H9 (cell line): ENCODE measurements at places on chromosomes 6 and 20. TPM values are rescaled to one million over a fixed set of nuclear protein-coding genes. Genes with fewer than 3 reads are reported as not detected.
A peak's percentile ranks its signal among the peaks of the same experiment; 100 is the strongest.

GRCh38 chr6:132490024-132490423 lies 22.9 kb downstream of the STX7 start:
- DNase-seq: no peak

DNA sequence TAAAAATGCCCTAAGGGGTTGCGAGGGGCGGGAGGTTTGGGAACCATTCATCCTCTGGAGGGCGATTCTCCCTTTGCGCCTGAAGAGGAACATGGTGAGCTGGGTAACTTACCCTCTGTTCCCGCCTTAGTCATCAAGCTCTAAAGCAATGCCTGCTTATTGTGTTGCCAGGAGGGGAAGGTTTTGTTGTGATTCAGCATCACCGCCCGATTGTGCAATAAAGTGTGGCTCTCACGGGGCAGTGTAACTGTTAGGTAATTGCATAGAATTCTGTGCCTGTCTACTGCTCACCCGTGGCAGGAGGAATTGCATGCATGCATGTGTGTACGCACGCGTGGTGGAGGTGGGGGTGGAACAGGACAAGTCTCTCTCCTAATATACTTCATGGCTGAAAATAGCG lies 95.5 kb upstream of the AGPAT4 start:
- DNase-seq: no peak

Gene HLA-B
- 68.6 and 70.7 TPM in 2 replicates for total RNA-seq

DNA sequence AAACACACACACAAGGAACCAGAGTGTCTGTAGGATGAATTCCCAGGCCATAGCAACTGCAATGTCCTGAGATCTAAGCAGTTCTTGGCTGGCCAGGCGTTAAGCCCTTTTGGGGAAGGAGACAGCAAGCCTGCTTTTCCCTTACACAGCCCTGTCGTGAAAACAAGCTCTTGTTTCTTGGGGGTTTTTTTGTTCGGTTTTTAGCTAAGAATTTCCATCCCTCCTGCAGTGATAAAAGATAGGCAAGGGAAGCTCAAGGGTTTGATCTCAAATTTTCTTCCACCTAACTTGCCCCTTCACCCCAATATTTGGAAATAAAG lies 1.5 kb downstream of the TNFRSF21 start:
- no peak for DNase-seq

GRCh38 chr6:131251590-131252199 lies 116.4 kb downstream of the AKAP7 start:
- no peak for DNase-seq

DNA sequence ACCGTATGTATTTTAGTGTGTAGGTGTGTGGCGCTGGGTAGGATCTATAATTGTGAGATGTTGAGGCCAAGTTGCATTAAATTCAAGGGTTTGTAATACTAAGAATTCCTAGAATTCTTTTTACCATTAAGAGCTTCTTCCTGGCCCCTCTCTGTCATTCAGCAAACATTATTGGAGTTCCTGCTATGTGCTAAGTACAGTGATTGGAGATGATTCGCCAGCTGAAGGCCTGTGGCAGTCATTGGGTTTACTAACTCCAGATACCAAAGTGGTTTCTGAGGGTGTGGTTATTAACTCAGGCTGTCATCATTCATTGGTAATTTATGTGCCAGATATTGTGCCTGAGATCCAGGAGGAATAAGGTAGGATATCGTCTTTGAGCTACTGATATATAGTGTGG lies 167.1 kb downstream of the LAMA2 start:
- DNase-seq: no peak

DNA sequence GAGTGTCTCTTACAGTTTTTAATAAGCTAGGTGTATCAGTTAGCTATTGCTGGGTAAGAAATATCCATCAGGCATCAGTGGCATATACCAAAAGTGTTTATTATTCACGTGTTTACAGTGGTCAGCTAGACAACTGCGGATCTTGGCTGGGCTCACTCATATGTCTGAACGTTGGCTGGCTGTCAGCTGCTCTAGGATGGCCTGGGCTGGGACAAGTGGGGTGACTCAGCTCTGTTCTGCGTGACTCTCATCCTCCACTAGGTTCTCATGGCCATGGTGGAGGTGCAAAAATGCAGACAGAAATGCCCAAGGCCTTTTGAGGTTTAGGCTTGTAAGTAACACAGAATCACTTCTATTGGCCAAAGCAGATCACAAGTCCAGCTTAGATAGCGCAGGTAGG lies 22.0 kb downstream of the ZNF341 start:
- no peak for DNase-seq

- DNase-seq: no peak
Observed at GRCh38 chr20:52305858-52306257, 114.3 kb upstream of the ZFP64 start.

GRCh38 chr20:43838703-43839060 lies 76.0 kb upstream of the TOX2 start:
- DNase-seq: no peak

- no peak for DNase-seq
Observed at GRCh38 chr20:44730441-44730840, 15.2 kb upstream of the KCNK15 start.

DNA sequence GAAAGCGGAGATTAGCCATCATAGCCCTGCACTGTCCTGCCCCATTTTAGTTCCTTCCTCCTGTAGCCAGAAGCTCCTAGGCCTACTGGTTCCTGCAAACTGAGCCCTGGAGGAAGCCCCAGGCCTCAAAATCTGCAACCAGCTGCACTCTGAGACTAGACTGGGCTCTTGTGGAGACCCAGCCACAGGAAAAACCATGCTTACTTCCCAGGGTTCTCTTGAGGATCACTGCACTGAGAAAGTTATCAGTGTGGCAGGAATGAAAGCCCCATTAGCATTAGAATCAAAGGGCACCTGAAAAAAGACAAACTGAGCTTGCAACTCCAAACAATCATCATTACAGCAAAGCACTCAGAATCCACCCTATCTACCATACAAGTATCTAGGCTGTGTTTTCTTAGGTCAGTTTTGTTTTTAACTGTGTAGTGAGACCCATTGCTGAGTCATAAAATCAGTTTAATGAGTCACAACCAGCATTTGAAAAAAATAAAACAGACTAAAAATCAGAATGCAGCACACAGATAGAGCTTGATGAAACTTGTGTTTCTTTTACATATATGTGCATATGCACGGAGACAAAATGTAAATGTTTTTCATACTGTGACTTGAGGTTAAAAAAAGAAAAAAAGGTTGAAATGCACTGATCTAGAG lies 91.0 kb downstream of the UNC5CL start:
- peak; percentile 36 for DNase-seq

DNA sequence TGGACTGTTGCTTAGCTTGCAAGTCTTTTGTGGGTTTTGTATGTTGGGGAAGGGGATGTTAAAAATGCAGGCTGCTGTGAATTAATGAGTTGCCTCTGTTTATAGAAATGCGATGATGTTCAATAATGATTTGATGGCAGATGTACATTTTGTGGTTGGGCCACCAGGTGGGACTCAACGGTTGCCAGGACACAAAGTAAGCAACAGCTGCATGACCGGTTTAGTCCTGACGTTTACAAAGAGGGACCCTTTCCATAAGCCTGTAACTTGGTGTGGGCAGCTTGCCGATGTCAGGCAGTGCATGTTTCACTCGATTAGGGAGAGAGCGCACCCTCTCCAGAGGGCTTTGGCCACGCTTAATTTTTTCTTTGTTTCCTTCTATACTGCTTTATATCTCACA lies 1.3 kb downstream of the BTBD3 start:
- DNase-seq: no peak

- no peak for DNase-seq
Observed at GRCh38 chr6:138849791-138850190, 53.9 kb downstream of the ECT2L start.

- peak; percentile 34 for DNase-seq
Observed at GRCh38 chr20:33282991-33283555, at the start of gene BPIFB1. BPIFB1 (plus strand) TSS chr20:33283214; CDS start chr20:33286074, 2,860 bp downstream.

DNA sequence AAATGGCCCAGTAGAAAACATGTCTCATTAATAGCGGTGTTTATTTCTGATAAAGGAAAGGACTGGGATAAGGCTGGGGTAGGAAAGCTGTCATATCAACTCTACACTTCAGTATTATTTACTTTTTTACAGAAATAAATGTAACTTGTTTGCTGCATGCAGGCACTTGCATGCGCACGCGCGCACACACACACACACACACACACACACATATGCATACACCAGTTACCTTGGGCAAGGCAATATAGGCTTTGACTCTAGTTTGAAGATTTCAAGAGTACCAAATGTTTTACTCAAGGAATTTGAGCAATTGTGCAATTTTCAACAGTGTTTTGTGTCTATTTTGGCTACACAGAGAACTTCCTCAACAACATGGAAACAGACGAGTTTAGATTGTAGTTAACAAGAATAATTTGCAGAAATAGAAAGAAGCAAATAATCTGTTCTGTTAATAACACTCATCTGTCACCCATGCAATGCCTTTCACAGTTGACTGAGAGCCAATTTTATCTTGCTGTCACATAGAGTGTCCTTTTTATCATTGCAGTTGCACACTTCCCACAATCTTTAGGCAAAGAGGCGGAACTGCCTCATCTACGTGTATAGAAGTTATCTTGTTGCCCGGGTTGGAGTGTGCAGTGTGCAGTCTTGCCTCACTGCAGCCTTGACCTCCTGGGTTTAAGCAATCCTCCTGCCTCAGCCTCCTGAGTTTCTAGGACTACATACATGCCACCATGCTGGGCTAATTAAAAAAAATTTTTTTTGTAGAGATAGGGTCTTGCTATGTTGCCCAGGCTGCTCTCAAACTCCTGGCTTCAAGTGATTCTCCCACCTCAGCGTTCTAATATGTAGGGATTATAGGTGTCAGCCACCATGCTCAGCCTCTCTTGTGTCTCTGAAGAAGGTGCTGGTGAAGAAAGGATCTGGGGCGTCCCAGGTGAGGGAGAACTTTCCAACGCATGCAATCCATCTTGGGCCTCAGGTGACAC lies 74.8 kb upstream of the SHLD1 start:
- DNase-seq: no peak

Gene TGM3
- not detected in 2 replicates for total RNA-seq

DNA sequence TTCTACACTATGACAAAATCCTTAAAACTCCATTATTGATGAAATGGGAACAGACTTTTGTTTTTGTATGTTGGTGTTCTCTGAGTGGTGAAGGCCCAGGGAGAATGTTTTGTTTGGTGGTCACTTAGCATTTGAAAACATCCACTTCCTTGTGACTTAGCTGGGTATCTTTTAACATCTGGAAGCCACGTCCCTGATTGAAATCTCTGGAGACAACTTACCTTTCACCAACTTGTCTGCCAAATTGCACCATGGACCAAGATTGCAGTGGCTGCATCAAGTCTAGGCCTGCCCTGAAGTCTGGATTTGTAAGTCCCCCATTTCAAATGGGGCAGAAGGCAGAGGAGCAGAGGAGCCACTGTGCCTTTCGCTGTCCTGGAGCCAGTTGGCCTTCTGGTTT lies 534 bp upstream of the EFCAB8 start:
- no peak for DNase-seq

Gene PTPRT
- 0.07 and 0.13 TPM in 2 replicates for total RNA-seq

- no peak for DNase-seq
Observed at GRCh38 chr6:78526432-78526831, 340.9 kb upstream of the IRAK1BP1 start.

GRCh38 chr6:125508793-125509192 lies 207.0 kb upstream of the HDDC2 start:
- no peak for DNase-seq

GRCh38 chr6:4794140-4794707 lies 18.0 kb downstream of the CDYL start:
- DNase-seq: no peak

Gene SMIM13
- 10.6 and 11.5 TPM in 2 replicates for total RNA-seq

- DNase-seq: no peak
Observed at GRCh38 chr6:52546678-52547077, 30.2 kb downstream of the TRAM2 start.

Gene CST1
- total RNA-seq: 1.7 and 1.9 TPM in 2 replicates

GRCh38 chr6:36544228-36544627 lies 3.1 kb downstream of the STK38 start:
- no peak for DNase-seq

DNA sequence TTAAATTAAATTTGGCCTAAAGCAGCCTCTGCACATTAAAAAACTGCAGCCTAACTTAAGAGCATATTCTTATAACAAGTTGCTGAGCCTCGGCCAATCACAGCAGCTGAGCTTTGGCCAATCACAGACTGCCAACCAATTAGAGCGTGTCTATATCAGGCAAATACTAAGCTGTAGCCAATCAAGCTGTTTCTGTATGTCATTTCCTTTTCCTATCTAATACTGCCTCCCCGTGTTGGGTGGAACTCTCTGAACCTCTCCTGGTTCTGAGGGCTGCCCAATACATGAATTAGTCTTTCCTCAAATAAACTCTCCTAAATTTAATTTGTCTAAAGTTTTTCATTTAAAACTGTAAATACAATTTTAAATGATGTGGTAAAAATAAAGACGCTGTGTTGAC lies 3.9 kb upstream of the TMEM244 start:
- no peak for DNase-seq

DNA sequence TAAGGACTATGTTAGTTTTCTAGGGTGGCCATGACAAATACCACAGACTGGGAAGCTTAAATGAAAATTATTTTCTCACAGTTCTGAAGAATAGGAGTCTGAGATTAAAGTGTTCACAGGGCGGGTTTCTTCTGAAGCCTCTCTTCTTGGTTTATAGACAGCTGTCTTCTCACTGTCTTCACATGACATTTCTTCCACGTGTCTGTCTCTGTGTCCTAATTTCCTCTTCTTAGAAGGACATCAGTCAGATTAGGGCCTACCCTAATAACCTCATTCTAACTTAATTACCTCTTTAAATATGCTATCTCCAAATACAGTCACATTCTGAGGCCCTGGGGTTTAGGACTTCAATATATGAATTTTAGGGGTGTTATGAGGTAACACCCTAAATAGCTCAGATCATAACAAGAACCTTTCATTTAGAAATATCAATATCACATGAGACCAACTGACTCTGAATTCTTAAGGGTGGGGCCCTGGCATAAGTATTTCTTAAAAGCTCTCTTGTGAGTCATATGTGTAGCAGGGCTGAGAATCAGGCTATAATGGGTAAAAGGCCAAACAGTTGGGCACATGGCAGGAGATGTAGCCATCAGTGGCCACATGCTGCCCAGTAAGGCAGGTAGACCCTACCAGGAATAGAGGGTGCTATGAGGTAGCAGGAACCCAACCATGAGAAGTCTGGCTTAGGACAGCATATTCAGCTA lies 62.0 kb upstream of the TENT5A start:
- no peak for DNase-seq

GRCh38 chr6:168000198-168001028 lies 2.9 kb downstream of the KIF25 start:
- DNase-seq: no peak

DNA sequence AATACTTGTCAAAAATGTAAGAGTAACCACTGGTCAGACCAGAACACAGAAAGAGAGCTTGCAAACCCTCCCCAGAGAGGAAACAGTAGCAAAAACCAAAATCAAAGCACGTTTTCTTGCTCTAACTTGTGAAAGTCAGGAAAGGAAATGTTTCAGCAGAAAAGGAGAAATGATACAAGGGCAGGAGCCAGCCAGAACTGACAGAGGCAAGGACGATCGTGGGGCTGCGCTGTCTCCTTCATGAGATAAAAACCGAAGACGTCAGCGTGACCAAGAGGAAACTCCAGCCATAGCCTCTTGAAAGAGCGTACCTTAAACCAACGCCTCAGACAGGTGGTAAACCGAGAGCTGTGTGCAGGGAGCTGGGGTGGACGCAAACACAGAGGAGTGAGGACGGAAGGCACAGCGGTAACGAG lies 27.5 kb downstream of the LAMA5 start:
- no peak for DNase-seq

GRCh38 chr6:128754658-128755256 lies 128.2 kb upstream of the LAMA2 start:
- no peak for DNase-seq

GRCh38 chr20:62860924-62861691 lies 514 bp downstream of the TCFL5 start:
- peak; percentile 43 for DNase-seq
